ENCODE measurements at places on chromosomes 6 and 20.

DNA sequence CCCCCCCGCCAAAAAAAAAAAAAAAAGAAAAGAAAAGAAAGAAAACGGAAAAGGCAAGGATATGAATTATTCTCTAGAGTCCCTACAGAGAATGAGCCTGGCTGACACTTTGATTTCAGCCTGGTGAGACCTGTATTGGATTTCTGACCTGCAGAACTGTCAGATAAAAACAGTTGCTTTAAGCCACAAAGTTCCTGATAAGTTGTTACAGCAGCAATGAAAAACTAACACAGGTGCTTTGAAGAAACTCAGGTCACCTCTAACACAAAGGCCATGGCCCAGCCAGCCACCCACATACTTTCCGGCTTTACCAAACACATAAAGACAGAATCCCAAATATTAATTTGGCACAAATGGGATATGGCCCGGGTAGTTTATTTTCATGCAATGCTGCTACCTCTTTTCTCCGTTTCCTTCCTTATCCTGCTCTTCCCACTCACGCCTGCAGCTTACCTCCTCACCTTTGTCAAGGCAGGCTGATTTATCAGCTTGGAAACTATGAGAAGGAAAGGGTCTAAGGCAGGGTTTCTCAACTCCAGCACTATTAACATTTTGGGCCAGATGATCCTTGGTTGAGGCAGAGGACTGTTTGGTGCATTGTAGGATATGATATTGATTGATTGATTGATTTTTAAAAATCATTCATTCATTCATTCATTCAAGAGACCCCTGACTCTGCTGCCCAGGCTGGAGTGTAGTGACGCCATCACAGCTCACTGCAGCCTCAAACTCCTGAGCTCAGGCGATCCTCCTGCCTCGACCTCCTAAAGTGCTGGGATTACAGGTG is 88.1 kb downstream of the ATXN1 start:
- no peak for DNase-seq

DNA sequence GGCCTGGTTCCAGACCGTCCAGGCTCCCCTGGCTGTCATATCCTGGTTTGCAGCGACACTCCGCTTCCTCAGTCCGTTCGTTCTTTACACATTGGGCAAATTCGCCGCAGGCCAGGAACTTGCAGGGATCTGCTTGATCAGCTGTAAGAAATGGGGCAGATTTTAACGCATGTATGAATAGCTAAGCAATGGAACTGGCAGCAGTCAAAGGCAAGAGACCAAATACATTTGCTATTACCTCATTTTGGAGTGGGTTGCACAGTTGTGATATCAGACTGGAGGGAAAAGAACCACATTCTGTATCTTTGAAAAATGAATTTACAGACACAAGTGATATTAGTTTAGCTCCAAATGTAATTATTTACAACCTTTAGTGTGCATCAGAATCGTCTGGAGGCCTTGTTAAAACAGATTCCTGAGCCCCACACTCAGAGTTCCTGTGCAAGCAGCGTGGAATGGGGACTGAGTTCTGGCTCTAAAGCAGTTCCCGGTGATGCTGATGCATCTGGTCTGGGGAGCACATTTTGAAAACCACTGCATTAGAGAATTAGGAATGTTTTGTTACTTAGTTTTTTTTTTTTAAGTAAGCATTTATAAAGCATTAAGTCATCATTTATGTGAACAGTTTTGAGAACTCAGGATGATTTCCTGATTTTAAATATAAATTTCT is 141.3 kb downstream of the IMPG1 start:
- DNase-seq: no peak

DNA sequence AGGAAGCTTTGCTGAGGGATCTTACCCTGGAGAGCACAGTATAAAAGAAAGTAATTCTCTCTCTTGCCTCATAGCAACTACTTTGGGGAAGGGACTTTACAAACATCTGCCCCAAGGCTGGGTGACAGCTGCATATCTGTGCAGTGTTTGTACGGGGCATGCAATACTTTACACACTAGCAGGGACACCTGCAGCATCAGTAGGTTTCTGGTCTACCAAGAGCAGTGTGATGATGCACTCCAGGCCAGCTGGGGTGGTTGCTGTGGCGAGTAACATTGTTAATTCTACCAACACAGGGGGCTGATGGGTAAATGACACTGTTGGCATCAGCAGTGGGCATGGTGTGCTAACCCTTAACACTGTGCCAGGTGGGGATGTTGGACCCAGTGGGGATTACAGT is 48.0 kb downstream of the ADTRP start:
- DNase-seq: no peak

DNA sequence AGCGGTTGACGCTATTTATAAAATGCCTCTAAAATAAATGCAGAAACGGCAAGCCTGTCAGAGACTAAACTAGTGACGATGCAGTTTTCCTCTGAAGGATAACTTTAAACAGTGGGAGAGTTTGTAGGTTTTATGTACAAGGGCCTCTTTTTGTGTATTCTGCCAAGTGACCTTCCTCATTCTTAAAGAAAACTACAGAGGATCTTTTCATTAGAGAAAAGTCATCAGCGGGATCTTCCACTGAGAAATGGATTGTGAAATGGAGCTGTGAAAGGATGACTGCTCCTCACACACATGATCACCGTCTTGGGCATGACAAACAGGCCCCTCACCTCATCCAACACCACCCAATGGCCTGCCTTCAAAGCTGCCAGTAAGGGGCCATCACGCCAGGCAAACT is 89.0 kb upstream of the LYRM2 start:
- DNase-seq: no peak

DNA sequence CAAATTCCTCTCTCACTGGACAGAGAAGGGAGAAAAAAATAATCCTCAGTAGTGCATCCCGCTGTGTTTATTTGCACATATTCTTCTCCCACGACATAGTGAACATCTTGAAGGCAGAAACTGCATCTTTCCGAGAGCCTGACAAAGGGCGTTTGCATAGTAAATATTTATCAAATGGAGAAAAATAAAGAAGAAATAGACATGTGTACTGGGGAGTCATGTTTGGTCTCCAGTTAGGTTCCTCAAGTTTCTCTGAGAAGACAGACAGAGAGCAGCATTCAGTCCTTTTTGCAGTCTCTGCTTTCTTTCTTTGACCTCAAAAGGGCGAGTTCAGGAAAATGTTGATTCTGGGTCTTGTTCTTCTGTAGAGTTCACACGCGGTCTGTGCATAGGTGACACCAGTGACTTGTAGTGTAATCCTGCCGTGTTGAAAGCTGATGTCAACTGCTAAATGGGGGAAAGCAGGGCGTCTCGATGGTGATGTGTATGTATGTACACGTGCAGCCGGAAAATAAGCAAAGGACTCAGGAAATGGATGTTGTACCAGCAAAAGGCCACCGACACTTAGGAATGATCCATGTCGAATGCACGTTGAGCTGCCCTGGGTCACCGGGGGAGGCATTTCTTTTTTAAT is 285.6 kb downstream of the ZNF217 start:
- DNase-seq: no peak

DNA sequence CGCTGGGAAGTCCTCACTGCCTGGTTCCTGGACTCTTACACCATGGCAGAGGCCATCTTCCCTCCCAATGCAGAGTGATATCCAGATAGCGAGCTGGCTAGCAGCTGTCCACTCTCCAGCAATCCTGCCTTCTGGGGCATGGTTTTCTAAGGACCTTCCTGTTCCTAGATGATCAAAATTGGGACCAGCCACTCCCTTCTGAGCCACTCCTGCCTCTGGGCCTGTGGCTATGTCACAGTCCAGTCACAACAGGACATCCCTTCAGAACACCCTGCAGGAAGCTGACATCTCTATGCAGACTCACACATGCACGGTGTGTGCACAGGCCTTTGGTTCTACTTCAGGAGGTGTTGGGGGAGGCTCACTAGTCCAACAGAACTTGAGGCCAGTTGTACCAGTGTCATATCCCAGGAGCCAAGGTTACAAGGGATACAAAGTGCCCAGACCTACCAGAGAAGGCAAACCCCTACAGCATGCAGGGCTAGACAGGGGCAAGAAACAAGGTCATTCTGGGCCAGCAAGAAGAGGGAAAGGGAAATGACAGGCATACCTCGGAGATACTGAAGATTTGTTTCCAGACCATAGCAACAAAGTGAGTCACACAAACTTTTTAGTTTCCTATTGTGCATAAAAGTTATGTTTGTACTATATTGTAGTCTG is 2.7 kb upstream of the MCCD1 start:
- DNase-seq: no peak

GRCh38 chr20:14717134-14717999 is 380.0 kb upstream of the FLRT3 start:
- no peak for DNase-seq

DNA sequence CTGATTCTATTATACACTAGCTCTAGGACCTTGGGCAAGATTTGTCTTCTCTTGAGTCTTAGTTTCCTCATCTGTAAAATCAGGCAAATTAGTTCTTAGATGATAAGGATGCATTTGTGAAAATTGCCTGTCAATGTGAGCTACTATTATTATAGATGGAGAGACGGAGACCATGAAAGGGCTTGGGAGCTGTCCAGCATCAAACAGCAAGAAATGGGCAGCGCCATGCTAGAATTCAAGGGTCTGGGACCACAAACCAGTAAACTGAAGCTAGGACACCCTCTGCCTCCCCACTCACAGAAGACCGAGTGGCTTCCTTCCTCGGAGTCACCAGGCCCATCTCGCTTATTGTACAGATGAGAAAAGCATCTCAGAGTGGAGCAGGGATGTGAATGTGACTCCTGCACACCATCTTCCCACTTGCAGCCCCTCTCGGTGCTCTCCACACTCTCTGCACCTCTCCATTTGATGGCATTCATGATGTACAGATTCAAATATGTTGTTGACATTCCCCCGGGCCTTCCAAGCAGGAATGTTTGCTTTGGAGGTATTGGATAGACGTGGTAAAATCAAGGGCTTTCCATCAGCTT is 24.1 kb upstream of the BPIFA3 start:
- DNase-seq: no peak

DNA sequence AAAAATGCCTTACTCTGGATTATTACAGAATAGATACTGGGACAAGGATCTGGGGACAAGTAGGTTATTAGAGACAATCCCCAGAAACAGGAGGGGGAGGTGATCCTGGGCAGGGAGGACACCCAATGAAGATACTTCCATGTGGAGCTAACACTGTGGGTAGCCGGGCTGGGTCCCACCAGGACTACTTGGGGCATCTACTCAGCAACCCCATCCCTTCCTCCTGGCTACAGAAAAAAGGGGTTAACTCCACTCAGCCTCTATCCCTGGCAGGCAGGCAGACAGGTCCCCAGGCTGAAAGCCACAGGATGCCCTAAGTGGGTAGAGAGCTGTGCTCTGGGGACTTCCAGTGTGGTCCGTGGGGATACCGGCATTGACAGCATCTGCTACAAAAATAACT is 68.0 kb upstream of the NXT1 start:
- DNase-seq: no peak

DNA sequence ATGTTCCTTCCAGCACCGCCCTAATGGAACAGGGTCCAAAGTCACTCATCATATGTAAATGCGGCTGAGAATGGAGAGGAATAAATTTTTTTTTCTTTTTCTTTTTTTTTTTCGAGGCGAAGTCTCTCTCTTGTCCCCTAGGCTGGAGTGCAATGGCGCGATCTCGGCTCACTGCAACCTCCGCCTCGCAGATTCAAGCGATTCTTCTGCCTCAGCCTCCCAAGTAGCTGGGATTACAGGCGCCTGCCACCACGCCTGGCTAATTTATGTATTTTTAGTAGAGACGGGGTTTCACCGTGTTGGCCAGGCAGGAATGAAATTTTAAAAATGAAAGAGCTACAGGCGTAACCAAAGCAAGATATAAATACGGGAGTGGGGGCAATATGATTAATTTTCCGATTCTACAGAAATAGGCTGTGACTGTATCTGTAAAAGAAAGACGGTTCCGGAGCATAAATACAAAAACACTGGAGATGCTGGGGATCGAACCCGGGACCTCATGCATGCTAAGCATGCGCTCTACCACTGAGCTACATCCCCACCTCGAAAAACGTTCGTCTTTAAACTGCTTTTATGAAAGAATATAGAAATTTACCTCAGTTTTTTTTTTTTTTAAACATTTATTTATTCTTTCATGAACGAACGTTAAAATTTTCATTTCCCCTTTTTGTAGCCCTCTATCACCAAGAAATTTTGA is 132.2 kb downstream of the GPX5 start:
- DNase-seq: peak; percentile 70

DNA sequence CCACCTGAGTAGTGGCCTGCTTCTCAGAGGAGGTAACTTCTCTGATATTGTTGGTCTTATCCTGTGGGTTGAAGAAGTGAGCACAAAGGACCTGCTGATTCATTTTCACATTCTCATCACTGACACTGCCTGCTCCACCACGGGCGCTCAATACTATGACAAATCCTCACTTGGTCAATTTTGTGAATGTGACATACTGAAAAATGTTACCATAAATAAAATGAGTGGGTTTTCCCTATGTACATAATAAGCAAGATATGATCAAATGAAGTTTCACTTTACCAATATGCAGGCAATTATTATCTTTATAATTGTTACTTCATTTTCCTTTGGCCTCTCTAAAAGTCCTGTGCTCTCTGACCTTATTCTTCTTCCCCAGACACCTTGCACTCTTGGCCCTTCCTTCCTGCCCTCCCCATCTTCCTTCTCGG is 71.5 kb upstream of the RIPOR2 start:
- DNase-seq: no peak

DNA sequence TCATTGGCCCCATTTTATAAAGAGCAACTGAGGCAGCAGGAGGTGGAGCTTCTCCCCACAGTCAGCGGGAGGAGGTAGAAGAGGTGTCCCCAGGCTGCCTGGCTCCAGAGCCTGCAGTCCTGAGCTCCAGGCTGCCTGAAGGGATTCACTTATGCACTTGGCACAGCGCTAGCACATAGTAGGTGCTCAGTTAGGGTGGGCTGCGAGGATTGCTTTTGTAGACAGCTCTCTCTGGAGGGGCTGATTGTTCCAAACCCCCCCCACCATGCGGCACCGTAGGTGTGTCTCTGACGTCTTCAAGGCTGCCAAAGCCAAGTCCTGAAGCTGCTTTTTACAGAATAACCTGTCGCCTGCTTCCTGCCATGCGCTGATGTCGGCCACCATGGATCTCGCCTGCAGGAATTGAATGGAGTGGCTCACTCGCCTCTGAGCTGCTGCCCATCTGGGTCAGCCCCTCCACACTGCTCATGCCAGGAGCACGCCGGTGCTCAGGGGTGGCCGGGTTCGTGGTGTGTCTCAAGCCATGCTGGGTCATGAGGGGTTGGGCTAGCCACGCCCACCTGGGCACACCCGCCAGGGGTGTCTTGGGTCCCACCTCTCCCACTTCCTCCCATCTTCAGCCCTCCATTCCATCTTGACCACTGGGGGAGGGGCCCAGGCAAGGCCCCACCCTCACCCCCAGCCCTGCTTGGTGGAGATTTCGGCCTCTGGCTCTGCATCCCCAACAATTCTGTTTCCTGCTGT is 59.8 kb downstream of the BCAS4 start:
- DNase-seq: no peak

GRCh38 chr6:95785785-95786184 is 208.4 kb downstream of the MANEA start:
- no peak for DNase-seq

Data from dorsolateral prefrontal cortex (tissue), 122 donors.